ENCODE measurements at places on chromosomes 3 and 15.

DNA sequence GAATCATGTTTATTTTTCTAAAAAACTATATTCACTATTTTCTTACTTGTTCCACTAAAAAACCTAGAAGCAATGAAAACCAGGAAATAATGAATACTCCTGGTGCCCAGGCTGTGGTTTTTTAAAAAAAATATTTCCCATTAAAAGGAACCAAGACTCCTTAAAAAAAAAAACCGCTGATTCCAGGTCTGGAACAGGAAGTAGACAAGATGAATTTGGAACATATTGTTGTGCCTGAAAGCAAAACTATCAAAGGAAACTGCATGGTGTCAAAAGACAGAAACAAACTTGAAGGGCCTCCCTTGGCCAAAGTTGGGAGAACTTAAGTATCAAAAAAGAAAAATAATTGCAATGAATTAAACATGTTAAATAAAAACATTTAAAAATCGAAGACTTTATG, 245.3 kb upstream of the P2RY1 start:
- no peak for DNase-seq

- peak; percentile 77 for DNase-seq
Observed at GRCh38 chr3:123678108-123678511, 93.3 kb upstream of the HACD2 start.

GRCh38 chr15:72585476-72586058, 68.9 kb upstream of the GOLGA6B start:
- no peak for DNase-seq

GRCh38 chr15:40097968-40098476, 10.7 kb downstream of the BMF start:
- DNase-seq, result no peak

- DNase-seq, result no peak
Observed at GRCh38 chr3:28634019-28634418, 285.4 kb upstream of the AZI2 start.

DNA sequence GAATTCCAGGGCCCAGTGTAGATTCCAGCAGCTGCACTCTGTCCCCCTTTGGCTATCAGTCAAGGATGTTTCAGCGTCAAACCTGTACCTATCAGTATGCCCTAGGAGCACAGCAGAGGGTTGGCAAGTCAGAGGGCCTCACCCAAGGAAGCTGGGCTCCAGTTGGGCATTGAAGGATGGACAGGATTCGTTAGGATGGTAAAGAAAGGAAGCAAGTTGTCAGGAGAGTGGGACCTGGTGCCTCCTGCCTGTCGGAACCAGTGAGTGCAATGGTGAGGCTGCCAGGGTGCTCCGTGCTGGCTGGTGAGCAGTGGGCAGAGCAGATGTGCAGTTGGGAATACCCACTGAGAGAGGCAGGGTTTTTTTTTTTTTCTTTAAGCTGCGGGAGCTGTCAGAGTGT, 157.2 kb downstream of the CHDH start:
- no peak for DNase-seq

DNA sequence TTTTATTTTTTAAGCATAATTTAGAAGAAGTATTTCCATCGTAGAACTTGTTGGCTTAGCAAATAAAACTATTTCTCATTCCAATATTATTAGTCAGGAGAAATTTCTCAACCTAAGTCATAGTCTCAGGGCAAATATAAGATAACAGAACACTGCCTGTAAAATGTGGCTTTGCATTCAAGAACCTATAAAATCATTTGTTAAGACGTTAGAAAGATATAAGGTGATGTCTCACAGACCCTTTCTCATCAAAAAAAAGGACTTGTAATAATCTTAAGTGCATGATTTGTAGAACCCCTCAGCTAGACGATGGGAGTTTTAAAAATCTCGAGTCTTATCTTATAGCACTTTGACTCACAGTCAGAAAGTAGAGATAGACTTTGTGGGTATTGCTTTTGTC, 314.7 kb upstream of the CFAP20DC start:
- DNase-seq, result no peak

DNA sequence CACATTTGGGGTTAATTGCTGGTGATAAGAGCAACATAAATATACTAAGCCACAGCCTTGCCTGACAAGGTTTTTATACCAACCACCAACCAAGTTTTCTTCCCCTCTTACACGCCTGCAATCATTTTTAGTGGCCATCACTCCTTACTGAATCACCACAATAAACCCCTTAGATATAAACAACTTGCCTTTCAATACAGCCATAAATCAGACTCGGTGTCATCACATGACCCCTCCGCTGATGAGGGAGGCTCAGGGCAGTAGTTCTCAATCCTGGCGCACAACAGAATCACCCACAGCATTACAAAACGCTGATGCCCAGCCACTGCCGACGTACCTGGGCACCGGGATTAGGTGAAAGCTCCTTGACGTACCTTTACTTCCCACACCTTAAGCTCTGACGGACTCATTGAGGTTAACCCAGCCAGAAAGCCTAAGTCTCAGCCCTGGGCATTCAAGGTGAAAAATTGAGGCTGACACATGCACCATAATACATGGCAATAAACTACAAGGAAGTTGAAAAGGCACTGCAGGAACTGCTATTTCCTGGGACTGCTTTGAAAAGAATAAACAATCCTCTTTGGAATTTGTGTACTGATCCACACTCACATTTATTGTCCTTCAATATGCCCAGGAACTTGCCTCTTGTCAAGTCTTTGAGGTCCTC, 17.1 kb downstream of the ADCY5 start:
- no peak for DNase-seq

DNA sequence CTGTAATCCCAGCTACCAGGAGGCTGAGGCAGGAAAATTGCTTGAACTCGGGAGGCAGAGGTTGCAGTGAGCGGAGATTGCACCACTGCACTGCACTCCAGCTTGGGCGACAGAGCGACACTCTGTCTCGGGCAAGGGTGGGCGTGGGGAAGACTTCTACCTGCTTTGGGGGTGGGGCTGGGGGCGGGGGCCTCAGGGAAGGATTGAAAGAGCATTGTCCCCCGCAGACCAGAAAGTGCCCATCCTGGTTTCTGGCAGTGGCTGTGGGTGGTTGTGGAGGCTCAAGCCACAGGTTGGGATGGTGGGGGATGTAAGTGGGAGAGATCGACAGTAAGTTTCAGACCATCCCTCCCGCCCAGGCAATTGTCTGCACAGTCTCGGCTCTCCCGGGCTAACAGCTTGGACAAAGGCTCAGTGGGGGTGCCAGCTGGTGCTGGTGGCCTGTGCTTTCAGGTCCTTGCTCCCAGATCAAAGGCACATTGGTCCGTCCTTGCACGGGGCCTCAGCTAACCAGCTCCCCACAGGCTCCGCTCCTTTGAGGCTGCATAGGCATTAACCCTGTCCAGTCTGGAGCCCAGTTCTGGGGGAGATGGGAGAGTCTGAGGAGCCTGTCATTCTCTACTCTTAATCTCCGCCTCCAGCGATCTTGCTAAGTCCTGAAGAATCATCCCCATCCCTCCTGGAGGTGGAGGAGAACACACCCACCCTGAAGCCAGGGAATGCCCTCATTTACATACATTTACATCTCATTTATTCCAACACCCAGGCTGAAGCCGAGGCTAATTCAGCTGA, 8.6 kb downstream of the SCN5A start:
- no peak for DNase-seq

GRCh38 chr3:112089956-112090886, 4.0 kb downstream of the C3orf52 start:
- no peak for DNase-seq

GRCh38 chr3:39903253-39903652, 93.8 kb downstream of the MYRIP start:
- DNase-seq, result no peak

DNA sequence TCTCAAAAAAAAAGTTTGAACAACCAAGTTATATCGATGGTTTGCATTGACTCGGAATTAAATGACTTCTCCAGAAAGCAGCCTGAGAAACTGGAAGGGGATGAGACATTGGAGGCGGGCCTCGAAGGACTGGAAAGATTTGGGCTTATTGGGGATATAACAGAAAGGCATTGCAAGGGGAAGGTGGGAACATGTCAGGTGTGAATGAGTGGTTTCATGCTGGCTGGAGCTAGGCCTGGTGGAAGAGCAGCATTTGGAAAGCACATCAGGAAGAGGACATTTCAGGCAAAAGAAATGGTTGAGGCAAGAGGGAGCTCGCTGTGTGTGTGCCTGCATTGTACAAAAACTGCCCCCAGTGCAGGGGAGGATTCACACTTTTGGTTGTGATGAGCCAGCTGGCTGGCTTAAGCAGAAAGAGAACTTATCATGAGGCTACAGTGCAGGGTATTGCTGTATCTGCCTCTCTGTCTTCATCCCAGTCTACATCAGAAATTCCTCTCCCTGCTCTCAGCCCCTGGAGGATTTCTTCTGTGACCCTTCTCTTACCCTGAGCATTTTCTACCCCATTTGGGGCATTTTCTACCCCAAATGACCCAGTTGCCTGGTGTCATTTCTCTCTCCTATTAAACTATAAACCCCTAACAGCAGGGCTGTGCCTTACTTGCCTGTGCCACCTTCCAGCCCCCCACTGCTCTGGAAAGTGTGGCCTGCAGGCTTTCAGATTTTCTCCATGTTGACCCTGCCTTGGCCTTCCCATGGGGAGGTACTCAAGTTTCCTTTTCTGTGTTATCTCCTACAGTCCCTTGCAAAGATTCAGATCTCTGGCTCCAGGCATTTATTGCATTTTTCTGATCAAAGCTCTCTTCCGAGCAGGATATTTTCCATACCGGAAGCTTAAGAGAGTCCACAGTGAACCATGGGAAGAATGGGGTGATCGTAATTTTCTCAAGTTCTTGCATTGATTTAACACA, 64.4 kb upstream of the FLNB start:
- DNase-seq, result no peak

- no peak for DNase-seq
Observed at GRCh38 chr3:146796078-146796477, 190.9 kb upstream of the PLSCR5 start.

DNA sequence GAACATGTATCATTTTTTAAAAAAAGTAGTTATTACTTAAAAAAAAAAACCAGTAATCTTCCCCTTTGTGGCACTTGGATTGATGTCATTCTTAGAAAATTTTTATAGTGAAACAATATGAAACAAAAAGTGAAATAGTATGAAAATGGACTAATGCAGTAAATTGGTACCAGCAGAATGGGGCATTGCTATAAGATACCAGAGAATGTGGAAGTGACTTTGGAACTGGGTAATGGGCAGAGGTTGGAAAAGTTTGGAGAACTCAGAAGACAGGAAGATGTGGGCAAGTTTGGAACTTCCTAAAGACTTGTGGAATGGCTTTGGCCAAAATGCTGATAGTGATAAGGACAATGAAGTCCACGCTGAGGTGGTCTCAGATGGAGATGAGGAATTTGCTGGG, 66.6 kb downstream of the TTC23 start:
- no peak for DNase-seq

DNA sequence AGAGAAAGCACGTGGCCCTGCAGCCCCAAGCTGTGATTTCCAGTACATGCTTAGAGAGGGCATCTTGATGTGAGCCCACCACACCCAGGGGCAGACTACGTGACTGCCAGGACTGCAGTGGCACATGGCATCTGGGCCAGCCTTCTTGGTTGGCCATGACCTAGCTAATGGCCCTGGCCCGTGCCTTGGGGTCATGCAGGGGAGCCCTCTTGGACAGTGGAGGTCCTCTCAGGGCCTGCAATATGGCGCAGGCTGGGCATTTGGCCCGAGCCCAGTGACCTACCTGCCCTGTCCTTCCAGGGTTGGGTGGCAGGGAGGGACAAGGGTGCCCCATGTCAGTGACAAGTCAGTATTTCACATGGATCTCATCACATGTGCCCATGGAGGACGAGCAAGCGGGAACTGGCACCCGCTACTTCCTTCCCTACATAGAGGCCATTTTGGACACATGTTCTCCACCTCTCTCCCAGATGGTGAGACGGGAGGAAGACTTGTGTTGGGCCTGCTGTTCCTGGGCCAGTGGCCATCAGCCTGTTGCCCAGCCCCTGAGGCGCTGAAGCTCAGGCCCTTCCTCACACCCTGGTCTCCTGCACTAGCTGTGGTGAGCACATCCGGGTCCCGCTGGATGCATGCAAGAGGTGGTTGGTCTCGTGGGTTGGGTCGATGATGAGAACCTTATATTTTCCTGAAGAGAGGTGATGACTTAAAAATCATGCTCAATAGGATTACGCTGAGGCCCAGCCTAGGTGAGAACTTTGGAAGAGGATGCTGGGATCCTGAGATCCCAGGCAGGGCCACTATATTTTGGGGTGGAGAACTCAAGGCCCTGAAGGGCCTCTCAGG, 195.6 kb downstream of the UBE3A start:
- DNase-seq, result no peak

- no peak for DNase-seq
Observed at GRCh38 chr3:182284793-182285192, 508.5 kb upstream of the ATP11B start.

GRCh38 chr3:51436998-51437639, 46.0 kb downstream of the RBM15B start:
- no peak for DNase-seq

DNA sequence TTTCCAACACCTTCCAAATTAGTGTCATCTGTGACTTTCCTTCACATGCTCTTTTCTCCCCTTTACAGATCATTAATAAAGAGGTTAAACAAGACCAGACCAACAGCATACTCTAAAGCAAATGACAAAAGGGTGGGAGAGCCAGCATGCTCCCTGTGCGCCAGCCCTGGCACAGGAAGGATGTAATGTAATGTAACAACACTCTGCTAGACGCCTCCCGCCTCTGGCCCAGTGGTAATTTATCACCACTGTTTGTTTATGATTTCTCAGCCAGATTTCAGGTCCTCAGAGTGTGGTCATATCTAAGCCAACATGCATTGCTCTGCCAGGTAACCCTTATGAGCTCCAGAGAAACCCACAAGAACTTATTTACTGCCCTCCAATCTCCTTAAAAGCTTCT, 189.5 kb upstream of the WNT5A start:
- no peak for DNase-seq

DNA sequence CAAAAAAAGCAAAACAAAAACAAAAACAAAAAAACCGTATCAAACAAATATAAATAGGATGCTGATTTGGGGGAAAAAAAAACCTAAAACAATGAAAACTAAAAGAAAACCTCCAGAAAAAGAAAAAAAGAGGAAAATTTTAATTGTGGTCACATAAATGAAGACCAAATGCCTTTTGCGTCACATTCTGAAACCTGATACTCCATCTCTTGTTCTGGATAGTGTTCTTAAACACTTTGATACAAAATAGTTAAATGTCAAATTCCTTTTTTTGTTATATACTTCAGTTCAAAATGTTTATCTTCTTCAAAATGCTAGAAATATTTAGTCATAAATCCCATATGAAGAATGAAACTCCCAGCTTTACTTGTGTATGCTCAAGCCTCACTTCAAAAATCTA, 31.0 kb downstream of the COPS2 start:
- DNase-seq, result no peak

- peak; percentile 74 for DNase-seq
Observed at GRCh38 chr3:188747489-188747888, 424.3 kb upstream of the TPRG1 start.

GRCh38 chr3:49723296-49723627, 489 bp downstream of the GMPPB start:
- no peak for DNase-seq

- no peak for DNase-seq
Observed at GRCh38 chr3:48560648-48561018, 2.9 kb downstream of the UCN2 start.

GRCh38 chr15:74130155-74130848, at the start of gene ISLR2:
TSS of gene ISLR2 (plus strand) at chr15:74130586. CDS start at chr15:74132755, 2,169 bp downstream.
- DNase-seq, result no peak

- no peak for DNase-seq
Observed at GRCh38 chr3:96192966-96193550, 621.3 kb upstream of the EPHA6 start.

GRCh38 chr3:128324911-128325592, 141.6 kb downstream of the DNAJB8 start:
- no peak for DNase-seq

GRCh38 chr3:197025736-197026480, 3.7 kb downstream of the MELTF start:
- no peak for DNase-seq

- no peak for DNase-seq
Observed at GRCh38 chr3:18474202-18474601, 49.1 kb upstream of the SATB1 start.
